ENCODE measurements at places on chromosomes 16 and 17.

GRCh38 chr17:2837147-2837561 lies 40.9 kb downstream of the RAP1GAP2 start:
- no peak for DNase-seq

- no peak for DNase-seq
Measured at GRCh38 chr17:60647705-60648104, 29.9 kb upstream of the BCAS3 start.

GRCh38 chr16:72791786-72792185 lies 256.1 kb downstream of the ZFHX3 start:
- DNase-seq: no peak

DNA sequence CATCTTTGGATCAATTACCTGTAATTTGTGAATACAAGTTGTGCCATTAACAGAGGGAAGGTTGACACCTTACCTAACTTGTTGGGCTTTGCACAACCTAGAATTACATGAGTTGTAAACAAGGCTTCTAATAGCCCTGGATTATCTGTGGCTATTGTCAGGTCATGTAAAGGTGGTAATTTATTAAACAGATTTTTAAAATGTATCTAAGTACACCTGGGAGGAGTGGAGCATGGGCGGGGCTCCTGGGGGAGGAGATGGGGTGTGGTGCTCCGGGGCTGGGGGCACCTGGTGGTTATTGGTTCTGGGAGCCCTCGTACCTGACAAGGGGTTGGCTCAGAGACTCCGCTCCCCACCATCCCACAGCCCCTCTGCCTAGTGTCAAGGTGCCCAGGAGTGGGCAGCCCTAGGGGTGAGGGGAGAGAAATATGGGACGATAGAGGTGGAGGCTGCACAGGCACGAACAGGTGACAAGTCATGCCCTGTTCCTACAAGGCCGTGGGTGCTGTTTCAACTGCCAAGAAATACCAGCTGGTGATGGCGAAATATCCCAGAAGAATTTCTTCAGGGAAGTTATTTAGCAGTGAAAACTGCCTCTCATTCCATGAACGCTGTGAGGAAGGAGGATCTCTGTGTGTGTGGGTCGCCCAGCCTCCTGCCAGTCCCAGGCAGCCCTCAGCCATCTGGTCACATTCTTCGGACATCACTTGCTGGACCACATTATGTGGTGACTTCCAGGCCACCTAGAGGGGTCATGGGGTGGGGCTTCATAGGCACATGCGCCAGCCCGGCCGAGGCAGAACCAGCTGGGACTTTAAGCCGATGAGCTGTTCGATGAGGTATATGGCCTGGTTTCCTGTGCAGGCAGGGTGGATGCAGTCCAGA lies 55.5 kb upstream of the IRX3 start:
- DNase-seq: peak; percentile 69

- DNase-seq: no peak
Measured at GRCh38 chr16:83838151-83838550, 30.4 kb downstream of the HSBP1 start.

Measured in RPMI7951 (cell line).